ENCODE measurements at places on chromosomes 13 and 19. TPM values are rescaled to one million over a fixed set of nuclear protein-coding genes. Genes with fewer than 3 reads are reported as not detected.

- no peaks in the 10 kb centered on the region for H3K36me3 ChIP-seq
- H3K27ac ChIP-seq, result no peak overlapping the region
- no peaks in the 10 kb centered on the region for H3K27me3 ChIP-seq
- H3K4me3 ChIP-seq, result no peak overlapping the region
- no peaks in the 10 kb centered on the region for H3K4me1 ChIP-seq
Measured at GRCh38 chr13:67967031-67967430, 736.9 kb upstream of the PCDH9 start.

Gene IGSF23
- total RNA-seq, result not detected

Gene TMEM150B
- total RNA-seq, result not detected

- H3K4me1 ChIP-seq, result no peaks in the 10 kb centered on the region
- no peak for DNase-seq
- no peak overlapping the region for H3K27ac ChIP-seq
- no peak overlapping the region for H3K4me3 ChIP-seq
- H3K36me3 ChIP-seq, result no peaks in the 10 kb centered on the region
Measured at GRCh38 chr19:35365303-35365702, 5.6 kb upstream of the GPR42 start.

GRCh38 chr13:111372651-111373425 is 52.4 kb downstream of the TEX29 start:
- no peaks in the 10 kb centered on the region for H3K36me3 ChIP-seq
- no peaks in the 10 kb centered on the region for H3K4me1 ChIP-seq
- no peak overlapping the region for H3K4me3 ChIP-seq
- H3K27ac ChIP-seq, result no peak overlapping the region
- H3K27me3 ChIP-seq, result no peaks in the 10 kb centered on the region
- DNase-seq, result no peak

All from T-cell (primary cell).